NCI-H1417 (cell line): ENCODE measurements at places on chromosomes 13 and 19.
A peak's percentile ranks its signal among the peaks of the same experiment; 100 is the strongest.

- DNase-seq: no peak
Observed at GRCh38 chr19:2237051-2237868, 636 bp downstream of the SF3A2 start.

- DNase-seq: no peak
Observed at GRCh38 chr19:48784527-48784926, 26.3 kb downstream of the BCAT2 start.

DNA sequence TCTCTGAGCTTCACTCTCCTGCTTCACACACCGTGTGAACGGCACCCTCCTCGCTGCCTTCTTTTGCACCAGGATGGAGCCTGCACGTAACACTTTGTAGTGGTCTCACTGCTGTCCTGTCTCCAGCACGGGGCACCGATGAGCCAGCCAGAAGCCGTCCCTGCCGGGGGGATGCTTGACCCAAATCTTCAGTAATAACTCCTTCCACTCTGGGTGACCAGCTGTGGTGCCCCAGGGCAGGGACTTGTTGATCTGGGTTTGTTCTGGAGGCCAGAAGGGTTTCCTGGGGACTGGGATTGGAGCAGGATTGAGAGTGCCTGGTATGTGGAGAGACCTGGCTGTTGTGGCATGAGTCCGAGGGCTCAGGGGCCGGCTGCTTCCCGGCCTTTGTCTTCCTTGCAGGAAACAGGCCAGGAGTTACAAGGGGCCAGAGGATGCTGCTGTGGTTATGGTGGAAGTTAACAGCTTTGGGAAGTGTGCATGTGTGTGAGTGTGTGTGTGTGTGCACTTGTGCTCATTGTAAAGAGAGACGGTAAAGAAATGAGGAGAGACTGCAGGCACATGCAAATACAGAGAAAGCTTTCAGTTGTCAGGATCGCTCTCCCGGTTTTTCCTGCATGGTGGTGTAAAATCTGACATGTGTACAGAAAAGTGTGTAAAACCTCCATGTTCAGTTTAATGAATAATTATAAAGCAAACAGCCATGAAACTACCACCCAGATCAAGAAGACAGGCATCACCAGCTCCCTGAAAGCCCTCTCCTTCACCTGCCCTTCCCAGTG, 18.9 kb downstream of the PAK4 start:
- no peak for DNase-seq

- no peak for DNase-seq
Observed at GRCh38 chr19:43395561-43395960, 19.1 kb upstream of the TEX101 start.

DNA sequence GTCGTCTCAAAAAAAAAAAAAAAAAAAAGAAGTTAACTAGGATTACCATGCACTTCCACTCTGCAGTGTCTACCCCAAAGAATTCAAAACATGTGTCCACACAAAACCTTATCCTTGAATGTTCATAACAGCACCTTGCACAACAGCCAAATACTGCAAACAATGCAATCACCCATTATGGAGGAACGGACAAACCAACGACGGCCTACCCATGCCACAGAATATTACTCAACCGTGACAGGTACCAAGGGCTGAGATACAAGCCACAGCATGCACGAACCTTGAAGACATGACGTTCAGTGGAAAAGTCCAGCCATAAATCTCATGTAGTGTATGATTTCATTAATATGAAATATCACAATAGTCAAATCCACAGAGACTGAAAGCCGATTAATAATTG, 3.0 kb upstream of the SHISA7 start:
- peak; percentile 70 for DNase-seq

DNA sequence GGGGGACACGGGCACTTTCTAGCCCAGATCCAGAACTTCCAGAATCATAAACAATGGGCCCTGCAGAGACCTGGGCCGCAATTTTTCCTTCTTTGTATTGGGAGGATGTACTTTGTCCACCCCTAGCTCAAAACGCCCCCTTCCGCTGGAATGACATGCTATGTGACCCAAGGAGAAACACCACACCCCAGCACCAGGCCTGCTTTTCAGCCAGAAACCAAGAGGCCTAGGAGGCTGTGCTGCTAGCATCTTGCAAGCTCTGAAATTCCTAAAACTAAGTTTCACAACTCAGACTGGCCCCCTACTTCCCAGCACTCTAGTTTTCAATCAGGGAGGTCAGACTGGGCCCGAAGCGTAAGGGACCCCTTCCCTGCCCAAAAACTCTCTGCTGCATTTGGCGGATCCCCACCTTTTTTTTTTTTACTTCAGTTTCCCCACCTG, 538 bp downstream of the LSM4 start:
- DNase-seq: peak; percentile 77

DNA sequence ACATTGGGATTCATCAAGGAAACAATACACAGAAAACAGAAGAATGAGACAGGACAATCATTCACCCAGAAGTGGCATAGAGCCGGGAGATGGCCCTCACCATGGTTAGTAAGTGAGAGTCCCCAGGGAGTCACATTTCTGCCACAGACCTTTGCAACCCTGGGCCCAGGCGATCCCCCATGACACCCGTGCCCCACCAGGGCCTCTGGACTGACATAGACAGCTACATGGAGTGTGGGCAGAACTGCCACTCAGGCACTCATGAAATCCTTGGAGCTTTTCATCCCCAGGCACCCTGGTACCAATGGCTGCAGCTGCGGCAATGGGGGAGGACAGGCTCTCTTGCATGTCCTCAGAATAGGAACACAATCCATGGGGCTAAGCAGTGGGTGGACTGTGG, 174.5 kb upstream of the TRPC4 start:
- DNase-seq: no peak

DNA sequence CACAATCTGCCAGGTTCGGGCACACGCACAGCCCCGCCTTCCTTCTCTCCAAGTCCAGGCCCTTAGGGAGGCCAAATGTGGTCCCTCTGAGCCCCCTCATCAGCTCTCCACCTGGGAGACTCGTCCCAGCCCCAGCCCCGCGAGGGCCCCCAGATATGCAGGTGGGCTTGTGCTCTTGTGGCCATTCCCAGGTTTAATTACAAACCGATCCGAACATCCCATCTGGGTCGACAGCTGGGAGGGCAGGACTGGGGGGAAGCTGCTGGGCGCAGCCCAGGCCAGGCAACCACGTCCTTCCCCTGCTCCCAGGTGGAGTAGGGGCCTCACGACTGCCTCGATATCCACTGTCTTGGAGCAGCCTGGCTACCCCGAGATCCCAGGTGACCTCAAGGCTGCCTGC, 7.5 kb upstream of the C2CD4C start:
- DNase-seq: no peak

DNA sequence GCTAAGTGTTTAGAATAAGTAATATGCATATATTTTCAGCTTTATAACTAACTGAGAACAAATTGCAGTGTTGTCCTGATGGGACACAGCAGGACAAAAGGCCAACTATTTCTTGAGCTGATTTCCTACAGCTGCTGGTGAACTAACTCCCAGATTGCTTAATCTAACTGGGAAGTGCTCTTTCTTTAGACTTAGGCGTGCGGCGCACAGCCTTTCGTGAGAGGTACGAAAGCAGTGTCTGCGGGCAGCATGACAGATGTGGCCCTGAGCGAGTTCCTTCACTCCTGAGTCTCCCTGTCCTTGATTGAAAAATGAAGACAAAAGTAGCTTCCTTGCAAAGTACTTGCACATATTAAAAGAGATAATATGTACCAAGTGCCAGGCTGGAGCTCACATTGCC, 47.3 kb upstream of the NPAS1 start:
- no peak for DNase-seq

DNA sequence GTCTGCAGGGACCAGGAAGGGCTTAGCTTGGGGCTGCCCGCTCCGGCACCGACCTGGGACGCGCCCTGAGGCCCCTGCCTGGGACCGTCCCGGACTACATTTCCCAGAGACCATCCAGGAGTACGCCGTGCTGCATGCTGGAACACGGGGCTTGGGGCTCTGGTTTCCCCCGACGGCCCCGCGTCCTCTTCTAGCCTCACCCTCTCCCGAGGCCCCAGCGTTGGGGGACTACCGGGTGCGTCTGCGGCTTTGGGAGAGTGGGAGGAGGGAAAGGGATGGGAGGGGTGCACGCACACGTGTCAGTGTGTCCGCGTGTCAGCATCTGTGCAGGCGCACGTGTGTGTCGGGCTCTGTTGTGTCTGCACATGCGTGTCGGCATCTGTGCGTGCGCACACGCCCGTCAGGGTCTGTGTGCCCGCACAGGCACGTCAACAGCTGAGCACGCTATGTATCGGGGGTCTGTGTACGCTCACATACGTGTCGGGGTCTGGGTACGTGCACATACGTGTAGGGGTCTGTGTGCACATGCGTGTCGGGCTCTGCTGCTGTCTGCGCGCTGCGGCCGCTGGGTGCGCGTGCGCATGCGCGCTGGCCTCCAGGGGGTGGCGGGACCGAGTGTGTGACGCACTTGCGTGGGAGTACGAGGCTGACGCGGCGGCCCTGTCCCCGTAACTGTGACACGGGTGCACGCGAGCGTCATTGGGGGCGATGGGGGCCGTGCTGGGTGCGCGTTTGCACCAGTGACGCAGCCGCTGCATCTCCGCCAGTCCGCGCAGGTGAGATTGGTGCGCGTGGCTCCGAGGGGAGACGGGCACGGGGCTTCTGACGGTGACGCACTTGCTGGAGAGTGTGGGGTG, at the start of gene ZNF331:
ZNF331 (plus strand) TSS at position 625 of the 857 bp plus-strand sequence. CDS start 31,232 bp downstream, outside the sequence.
- DNase-seq: peak; percentile 55

- peak; percentile 6 for DNase-seq
Observed at GRCh38 chr19:41431426-41432386, 4.5 kb upstream of the B3GNT8 start.

DNA sequence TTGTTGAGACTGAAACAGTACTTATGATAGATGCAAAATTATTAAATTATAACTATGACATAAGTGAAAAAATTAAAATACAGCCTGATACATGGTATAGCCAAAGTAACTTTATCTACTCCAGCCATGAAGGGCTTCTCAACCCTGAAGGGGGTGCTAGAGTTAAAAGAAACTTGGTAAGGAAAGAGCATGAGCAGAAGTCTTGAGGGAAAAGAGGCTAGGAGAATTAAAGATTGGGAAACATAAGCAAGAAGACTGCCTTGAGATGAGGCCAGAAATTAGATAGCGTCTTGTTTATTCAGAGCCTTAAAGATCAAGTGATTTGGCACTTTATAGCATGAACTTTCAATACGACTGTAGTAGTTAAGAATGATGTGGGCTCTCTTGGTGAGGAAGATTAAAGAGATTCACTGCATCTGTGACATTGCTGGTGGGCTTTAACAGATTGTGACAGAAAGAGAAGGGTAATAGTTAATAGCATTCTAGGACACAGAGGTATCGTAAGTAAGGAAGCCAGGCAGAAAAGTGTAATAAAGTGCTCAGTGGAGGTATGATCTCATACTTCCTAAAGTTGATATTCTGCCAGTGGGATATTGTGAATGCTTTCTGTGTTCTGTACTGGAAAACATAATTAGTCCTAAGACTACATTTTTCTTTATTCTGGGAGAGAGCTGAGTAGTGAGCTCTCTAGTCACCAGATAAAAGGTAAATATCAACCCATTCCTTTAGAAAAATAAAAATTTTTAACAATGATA, 385.4 kb upstream of the PRR20A start:
- DNase-seq: no peak

DNA sequence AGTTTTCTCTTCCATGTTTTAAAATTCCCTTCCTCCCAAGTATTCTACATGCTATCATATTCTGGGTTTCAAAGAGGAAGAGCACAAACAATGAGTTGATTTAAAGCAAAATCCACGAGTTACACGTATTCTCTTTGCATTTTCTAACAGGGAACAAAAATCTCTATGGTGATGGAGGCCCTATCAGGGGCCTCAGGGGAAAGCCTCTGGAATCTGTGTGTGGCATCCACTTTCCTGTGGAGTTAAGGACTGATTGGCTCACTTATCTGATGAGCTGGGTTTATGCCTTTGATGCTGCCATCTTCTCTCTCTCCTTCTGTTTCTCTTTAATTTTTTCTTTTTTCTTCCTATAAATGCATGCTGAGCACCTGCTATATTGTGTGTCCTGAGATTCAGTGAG, 14.8 kb downstream of the OLFM4 start:
- no peak for DNase-seq

DNA sequence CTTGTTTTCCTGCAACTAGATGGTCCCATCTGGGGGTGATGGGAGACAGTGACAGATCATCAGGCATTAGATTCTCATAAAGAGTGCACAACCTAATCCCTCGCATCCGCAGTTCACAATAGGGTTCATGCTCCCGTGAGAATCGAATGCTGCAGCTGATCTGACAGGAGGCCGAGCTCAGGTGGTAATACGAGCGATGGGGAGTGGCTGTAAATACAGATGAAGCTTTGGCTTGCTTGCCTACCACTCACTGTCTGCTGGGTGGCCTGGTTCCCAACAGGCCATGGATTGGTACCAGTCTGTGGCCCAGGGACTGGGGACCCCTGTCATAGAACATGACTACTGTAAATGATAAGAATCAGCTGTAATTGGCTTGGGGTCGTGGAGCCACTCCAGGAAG, 28.0 kb downstream of the WDR88 start:
- no peak for DNase-seq

DNA sequence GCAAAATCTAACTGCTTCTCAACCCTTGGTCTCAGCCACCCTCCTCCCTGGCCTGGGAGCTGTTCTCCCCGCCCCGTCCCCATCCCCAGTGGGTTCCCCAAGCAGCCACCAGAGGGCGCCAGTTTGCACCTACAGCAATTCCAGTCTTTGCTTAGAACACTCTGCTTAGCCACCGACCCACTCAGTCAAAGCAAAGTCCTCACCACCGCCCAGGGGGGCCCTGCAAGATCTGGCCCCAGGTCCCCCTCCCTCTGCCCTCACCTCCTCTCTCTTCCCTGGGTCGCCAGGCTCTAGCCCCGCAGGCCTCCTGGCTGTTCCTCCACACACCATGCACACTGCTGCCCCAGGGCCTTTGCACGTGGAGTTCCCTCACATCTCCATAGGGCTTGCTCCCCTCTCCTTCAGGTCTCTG, 12.4 kb downstream of the TMEM143 start:
- DNase-seq: peak; percentile 66

GRCh38 chr19:16888629-16889365, at the start of gene F2RL3:
TSS of gene F2RL3 (plus strand) at chr19:16888999. CDS start at chr19:16889190, 191 bp downstream.
- DNase-seq: no peak

GRCh38 chr13:91802957-91803356, 404.5 kb downstream of the GPC5 start:
- no peak for DNase-seq

GRCh38 chr19:18418029-18418482, 1.1 kb upstream of the SSBP4 start:
- no peak for DNase-seq

GRCh38 chr19:5292822-5293611, 47.6 kb downstream of the PTPRS start:
- DNase-seq: peak; percentile 79

- no peak for DNase-seq
Observed at GRCh38 chr19:21087871-21088270, 5.9 kb downstream of the ZNF714 start.

- DNase-seq: no peak
Observed at GRCh38 chr19:23183251-23183650, 66.4 kb downstream of the ZNF730 start.

GRCh38 chr13:99854366-99854765, 117.2 kb downstream of the ZIC5 start:
- DNase-seq: no peak

DNA sequence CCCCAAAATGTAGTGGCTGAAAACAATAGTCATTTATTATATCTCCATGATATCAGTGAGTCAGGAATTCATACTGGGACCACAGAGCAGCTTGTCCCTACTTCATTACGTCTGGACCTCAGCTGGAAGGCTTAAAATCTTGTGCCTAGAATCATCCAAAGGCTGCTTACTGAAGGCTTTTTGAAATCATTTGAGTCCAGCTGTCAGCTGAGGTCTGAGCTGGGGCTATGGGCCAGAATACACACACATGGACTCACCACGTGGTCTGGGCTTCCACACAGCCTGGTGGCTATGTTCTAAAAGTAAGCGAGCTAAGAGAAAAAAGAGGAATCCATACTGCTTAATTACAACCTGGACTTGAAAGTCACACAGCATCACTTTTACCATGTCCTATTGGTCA, 209.2 kb downstream of the KCTD12 start:
- DNase-seq: no peak
